Bronchial epithelial cell (primary cell): ENCODE measurements at places on chromosomes 2 and 18. TPM values are rescaled to one million over a fixed set of nuclear protein-coding genes. Genes with fewer than 3 reads are reported as not detected.

The FOXD4L1 gene
- 0.13 and 0.26 TPM in 2 replicates for total RNA-seq

DNA sequence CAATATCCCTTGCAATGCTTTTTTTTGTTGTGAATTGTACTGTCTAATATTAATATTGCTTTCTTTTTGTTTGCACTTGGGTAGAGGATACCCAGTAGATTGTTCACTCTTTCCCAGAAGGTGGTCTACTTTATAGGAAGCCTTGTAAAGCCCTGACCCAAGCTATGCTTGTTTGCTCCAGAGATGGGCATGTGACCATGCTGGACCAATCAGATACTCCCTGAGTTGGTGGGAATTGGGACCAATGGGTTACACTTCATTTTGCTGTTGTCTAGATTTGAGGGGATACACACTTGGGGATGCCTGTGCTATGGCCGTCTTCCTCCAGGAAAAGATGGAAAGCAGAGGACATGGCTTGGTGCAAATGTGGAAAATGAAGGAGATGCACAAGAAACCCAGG is 314.3 kb downstream of the DYSF start:
- DNase-seq, result no peak

DNA sequence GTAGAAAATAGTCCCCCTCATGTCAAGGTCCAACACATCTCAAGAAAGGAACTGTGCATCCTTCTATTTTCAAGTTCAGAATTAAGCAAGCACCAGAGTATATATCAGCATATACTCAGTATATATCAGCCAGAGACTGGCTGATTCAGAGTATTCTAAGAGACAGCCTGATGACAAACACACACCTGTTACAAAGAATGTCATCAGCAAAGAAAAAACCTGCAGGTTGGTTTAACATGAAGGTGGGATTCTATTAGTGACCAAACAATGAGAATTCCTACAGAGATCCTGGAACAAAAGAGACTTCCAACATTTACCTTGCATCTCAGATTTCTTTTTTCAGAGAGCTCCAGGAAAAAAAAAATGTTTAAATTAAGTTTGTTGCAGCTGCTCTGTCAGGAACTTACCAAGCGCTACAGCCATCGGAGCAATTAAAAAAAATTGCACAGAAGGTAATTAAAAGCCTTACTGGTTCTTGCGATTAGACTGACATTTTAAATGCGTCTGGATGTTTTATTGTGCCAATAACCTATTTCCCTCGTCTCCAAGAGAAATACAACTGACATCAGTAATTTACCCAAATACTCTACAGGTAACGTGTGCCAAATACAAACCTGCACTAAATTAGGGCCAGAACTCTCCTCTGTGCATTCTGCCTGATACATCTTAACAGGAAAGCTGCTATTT is 218.1 kb downstream of the HNMT start:
- DNase-seq, result no peak

DNA sequence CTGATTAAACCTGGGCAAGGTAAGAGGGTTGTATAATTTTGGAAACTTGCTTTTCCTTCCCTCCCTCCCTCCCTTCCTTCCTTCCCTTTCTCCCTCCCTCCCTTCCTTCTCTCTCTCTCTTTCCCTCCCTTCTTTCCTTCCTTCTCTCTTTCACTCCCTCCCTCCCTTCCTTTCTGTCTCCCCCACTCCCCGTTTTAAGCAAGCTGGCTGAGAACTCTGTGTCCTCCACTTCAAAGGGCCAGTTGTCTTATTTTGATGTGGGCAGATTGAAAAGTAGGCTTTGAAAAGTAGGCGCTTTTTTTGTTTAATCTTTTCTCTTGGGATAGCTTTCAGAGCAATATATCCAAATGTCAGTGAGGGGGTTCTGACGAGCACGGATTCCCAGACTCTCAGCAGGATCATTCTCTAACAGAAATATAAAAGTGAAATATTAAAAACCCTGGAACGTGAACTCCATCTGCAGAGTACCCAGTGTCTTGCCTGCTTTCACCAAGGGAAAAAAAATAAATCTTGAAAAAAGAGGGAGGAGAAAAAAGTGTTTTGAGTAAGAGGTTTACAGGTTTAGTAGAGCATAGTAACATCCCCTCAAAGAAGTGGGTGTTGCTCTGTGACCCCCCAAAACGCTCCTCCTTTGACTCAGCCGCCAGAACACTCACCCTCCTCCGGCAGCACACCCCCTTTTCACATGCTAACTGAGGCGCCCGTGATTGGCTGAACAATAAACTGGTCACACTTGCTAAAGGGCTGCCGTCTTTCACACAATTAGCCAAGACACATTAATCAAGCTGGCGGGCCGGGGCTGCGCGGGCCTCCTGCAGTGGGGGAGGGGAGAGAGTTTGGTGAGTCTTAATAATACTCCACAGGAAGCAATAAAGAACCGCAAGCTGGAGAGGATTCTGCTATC is 52.2 kb downstream of the CDK15 start:
- DNase-seq, result peak; percentile 18

- DNase-seq, result no peak
Measured at GRCh38 chr2:212549463-212549862, 10.9 kb upstream of the ERBB4 start.

DNA sequence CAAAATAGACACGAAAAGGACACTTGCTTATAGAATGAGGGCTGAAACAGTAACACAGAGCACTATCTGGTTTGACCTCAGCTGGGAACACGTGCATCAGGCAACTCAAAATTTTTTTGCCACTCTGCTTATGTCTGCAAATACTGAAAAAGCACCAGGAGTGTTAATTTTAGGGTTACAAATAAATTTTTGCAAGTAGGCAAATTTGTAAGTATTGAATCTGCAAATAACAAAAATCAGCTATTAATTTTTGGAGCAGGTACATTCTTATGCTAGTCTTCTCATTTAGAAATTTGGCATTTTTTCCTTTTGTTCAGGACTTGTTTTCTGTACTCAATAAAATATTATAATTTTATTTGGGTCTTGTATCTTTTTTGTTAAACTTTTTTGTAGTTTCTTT is 29.7 kb downstream of the DYTN start:
- DNase-seq, result no peak

DNA sequence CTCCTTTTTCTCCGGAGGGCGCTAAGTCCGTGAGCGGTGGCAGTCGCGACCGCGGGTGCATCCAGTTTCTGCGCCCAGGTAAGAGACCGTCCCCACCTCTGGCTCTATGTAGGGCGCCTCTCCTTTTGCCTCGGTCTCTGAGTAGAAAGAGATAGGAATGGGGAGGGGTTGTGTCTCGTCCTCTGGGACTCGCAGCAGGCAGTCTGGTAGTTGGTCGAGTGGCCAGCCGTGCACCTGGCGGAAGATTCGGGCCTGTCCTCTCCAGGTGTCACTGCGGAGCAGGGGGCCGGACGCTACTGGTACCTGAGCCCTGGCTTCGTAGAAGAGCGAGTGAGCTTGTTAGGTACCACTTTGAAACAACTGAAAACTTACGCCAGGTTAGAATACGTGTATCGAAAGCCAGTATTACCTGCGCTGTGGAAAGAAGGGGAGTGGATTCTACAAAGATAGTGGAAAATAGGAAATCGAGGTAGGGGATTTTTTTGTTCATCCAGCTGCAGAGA is 403 bp downstream of the MAP2 start:
- peak; percentile 16 for DNase-seq
